ENCODE measurements at places on chromosomes 7 and 10. TPM values are rescaled to one million over a fixed set of nuclear protein-coding genes. Genes with fewer than 3 reads are reported as not detected.

- no peak for DNase-seq
Measured at GRCh38 chr7:105477908-105478307, 44.2 kb downstream of the PUS7 start.

DNA sequence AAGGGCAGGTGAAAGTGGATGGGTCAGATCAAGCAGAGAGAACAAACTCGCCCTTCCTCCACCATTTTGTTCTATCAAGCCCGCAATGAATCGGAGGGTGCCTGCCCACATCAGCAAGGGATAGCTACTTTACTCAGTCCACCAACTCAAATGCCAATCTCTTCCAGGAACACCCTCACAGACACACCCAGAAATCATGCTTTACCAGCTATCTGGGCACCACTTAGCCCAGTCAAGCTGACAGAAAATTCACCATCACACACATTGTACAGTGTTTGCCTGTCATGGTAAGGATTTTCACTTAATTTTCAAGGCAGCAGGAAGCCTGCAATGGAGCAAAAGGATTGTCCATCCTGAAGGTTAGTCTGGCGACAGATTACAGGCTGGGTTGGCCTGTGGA, 75.2 kb downstream of the FAM107B start:
- DNase-seq: no peak

DNA sequence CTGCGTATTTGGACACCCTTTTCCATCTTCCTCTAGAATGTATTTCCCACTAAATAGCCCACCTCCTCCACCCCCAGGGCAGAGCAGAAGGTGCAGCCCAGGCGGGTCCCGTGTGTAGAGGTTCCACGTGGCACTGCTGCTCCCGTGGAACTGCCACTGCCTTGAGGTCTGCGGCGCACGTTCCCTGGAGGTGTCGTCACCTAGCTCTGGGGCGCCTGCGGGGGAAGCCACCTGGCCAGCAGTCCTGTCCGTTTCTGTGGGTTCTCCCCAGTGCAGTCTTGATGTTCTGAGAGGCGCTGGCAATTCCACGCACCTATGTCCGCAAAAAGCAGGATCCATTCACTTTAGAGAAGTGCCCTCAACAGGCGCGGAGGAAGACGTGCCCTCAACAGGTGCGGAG, 21.9 kb downstream of the BNIP3 start:
- DNase-seq: no peak

DNA sequence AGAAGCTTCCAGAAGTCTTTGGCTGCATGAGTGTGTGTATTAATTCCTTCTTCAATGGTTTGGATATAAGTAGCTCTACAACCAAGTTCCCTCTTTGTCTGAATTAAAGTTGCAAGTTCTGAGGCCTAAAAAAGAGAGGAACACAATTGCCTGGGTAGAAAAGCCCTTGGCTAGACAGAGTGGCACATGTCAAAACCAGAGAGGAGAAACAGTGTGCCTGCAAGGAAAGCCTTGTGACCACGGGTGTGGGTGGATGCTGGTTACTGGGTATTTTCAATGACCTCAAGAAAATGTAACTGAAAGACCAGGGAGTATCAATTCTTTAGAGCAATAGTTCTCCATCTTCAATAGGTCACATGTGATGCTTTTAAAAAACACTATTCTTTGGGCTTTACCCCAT, 148.3 kb downstream of the SVIL start:
- no peak for DNase-seq

DNA sequence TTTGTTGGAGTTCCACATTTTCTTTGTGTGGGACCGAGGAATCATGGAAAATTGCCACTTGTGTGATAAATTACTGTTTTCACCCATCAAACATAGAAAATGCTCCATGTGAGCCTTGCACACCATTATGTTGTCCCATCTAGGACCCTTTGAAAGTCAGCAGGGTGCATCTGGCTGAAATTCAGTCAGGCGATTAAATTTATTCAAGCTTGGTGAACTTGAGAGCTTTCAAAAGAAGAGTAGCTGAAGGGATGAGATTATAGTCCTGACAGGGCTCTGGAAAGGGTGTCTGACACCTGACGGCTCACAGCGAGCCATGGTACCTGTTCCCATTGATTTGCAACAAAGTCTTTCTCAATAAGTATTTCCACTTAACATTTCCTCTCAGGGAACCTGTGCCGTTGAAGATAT, 399.7 kb upstream of the ETV1 start:
- no peak for DNase-seq

DNA sequence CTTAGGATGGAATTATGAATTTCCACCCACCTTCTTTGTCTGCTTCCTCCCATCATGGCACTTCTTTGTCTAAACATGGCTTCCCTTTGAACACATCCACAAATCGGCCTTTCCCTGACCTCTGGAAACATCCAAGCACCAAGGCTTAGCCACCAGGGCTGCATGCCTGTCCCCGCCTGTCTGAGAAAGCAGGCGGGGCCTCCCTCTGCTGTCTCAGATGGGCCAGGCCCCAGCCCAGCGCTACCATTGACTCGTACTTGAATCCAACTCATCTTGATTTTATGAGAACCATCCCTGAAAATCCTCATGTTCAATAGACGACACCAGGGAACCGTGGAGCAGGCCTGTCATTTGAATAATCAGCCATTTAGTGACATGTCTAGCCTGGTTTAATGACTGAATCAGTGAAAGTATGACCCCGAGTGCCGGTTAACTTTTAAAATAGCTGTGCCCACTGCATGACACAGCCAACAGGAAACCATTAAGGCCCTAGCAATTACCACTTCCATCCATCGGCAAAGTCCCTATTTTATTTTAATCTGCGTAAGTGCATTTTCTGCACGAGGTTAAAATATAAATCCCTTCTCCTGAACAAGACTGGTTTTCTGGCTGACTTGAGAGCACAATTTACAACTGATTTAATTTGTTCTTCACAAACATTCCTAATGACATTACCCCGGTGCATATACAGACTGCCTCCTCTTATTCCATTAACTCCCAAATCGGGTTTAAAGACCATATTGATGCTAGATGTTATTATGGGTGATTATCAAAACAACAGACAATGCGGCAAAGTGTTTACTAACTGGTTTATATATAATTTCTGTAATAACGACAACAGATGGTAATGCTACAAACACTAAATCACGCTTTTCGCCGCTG, 194.7 kb downstream of the BUB3 start:
- no peak for DNase-seq

DNA sequence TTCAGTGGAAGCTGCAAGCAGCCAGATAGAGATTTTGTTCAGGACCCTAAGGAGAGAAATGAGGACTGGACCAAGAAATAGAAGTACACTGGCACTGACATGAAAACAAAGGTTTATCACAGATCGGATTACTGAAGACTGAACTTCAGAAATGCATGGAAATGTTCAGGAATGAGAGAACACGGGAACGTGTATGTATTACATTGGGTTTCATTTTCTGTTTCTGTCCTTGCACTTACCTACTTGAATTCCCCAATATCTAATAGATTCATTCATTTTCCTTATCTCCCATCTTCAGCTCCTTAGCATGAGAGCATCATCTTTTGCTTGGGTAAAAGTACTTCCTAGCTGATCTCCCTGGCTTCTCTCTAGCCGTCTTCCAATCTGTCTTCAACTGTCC, 114.5 kb downstream of the CACNB2 start:
- no peak for DNase-seq

DNA sequence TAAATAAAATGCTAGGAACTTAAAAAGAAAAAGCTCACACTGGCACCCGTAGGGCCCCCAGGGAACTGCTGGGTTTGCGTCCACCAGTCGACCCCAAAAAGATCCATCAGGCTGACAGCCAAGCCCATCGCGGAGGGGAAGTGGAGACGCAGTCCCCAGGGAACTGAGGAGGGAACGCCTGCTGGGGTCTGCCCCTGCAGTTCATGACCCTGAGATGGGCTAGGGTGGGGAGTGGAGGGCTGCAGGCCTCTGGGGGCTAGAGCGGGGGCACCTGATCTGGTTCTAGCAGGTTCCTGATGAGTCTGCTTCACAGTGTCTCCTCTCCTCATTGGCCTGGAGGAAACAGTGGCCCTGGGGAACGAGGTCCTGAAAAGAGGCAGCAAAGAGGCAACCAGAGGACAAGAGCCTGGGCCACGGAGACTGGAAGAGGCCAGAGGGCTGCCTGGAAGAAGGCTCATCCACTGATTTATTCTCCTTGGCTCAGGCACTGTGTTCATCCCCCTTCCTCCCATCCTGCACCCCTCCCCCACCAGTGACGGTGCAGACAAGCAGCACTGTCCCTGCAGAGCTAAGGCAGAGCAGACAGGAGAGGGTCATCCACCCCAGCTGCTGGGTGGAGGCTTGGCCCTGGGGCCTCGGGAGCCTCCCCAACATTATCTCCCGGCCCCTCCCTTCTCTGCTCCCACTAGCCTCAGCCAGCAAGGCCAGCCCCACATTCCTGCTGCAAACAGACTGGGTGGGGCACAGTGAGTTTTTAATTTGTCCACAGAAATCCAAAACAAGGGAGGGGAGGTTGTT, 24.7 kb upstream of the HSPA12A start:
- no peak for DNase-seq

RUFY2 gene
- total RNA-seq: 18.0 TPM

DNA sequence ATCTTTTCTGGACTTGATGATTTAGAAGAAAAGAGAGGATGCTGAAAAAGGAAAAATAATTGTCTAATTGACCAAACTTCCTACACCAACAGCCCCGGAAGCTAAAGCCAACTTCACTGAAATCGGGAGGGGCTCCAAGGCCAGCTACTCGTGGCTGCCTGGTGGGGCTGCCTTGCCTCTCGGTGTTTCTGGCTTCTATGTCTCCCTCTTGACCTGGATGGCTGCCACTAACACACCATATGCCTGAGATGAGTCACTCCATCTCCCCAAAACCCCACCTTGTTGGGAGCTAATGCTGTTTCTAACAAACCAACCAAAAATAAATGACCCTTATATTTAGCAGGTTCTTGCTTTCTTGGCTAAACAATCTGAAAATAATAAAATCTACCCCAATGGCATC, 87.6 kb upstream of the AFAP1L2 start:
- no peak for DNase-seq

DNTT gene
- total RNA-seq: not detected

SFTPA1 gene
- not detected for total RNA-seq

GRCh38 chr10:67926951-67927350, 42.5 kb downstream of the SIRT1 start:
- no peak for DNase-seq

ITGB1 gene
- total RNA-seq: 215 TPM

GRCh38 chr7:17774248-17774647, 166.0 kb downstream of the SNX13 start:
- no peak for DNase-seq

DNA sequence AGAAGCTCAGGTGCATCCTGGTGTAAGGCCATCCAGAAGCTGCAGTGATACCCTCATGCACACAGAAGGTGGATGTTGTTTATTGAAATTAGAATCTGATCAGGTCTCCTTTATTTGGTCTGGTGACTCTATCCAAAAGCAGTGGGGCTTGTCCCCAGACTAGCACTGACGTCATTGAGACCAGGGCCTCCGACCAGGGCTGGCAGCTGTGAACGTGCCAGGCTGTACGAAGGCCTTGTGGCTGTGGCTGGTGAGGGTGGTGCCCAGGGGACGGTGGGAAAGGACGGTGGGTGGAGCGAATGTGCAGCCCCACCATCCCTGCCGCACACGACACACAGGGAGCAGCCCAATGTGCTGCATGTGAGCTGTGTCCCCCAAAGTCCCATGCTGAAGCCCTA, 160.0 kb downstream of the ADARB2 start:
- DNase-seq: peak; percentile 76

DNA sequence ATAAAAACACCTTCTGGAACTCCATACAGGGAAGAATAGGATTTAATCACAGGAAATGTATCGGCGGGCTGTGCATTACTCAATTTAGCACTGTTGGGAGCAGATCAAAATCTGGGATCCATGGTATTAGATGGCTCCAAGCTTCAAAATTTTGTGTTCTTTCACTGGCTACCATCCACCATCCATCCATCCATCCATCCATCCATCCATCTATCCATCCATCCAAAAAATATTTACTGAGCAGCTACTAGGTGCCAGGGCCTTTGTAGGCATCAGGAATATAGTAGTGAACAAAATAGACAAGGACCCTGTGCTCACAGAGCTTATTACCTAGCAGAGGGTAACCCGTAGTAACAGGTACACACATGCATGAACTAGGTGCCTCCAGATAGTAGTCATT, 280.2 kb downstream of the CCDC3 start:
- DNase-seq: no peak

GRCh38 chr7:96131525-96131924, 190.4 kb downstream of the SLC25A13 start:
- no peak for DNase-seq

DNA sequence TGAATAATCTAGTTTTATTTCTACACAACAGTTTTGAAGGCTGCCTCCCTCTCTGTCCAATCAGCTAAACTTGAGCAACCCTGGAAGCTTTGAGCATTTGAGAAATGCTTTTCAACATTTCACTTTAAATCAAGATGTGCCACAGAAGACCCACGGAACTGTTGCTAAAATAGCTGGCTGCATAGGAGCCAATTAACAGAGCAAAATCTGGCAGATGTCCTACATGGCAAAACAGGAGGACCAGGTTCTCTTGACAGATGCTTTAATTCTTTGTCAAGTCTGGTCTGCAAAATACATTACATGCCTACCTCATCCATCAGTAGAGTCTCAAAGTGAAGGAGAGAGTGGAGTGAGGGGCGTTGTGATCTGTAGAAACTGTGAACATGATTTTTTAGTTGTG, 185.9 kb downstream of the DPY19L1 start:
- DNase-seq: no peak

DNA sequence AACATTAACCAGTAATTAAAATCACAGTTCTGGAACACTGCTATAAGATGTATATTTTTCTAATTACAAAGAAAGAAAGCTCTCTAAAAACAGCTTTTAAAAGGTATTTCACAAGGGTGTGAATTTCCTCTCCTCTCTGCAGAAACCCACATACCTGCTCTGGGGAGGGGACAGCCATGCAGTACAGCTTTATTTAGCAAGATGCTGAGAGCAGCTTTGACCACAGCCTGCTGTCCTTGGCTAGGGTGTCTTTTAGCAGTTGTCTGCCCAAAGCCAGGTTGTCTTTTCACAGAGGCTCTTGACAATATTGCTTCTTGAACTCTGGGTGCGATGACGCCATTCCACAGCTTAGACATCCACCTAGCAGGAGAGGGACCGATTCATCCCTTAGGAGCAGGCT, 148.3 kb downstream of the CTTNBP2 start:
- no peak for DNase-seq

DNA sequence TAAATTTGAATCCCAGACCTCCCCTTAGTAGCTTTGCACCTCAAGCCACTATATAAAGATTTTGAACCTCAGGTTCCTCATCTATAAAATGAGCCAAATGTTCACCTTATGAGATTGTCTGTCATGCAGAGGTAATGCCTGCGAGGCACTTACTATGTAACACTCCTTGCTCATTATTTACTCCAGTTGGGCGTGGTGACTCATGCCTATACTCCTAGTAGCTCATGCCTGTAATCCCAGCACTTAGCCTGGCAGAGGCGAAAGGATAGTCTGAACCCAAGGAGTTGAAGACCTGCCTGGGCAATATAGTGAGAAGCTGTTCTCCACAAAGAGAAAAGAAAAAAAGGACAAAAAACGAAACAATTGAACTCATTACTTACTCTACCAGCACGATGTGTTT, 82.2 kb downstream of the MDFIC start:
- no peak for DNase-seq

HACD1 gene
- 0.80 TPM for total RNA-seq

MSMB gene
- total RNA-seq: 6.6 TPM
